ENCODE measurements at places on chromosomes 5 and 9.
A peak's percentile ranks its signal among the peaks of the same experiment; 100 is the strongest.

GRCh38 chr5:42005561-42006153 lies 80.6 kb downstream of the FBXO4 start:
- no peak for DNase-seq

GRCh38 chr9:6068983-6069382 lies 53.6 kb upstream of the RANBP6 start:
- no peak for DNase-seq

DNA sequence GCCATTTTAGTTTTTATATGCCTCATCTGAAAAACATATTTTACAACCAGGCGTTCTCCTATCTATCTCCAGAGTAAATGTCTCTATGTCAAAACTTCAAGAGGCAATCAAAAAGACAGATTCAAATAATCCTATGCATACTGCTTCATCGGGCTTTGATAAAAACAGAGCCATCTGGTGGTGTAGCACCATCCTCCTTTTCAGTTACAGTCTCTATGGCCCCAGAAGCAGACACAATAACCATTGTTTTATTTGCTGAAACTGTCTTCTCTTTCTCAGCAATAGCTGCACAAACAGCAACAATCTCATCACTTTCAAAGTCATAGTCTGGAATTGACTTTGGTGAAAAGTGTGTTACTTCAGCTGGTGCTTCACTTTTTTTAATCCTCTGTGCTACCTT lies 36.3 kb downstream of the PTGER4 start:
- no peak for DNase-seq

- DNase-seq = no peak
Observed at GRCh38 chr9:37923118-37923795, 19.3 kb upstream of the SLC25A51 start.

- no peak for DNase-seq
Observed at GRCh38 chr5:138658676-138659075, 83.5 kb upstream of the HSPA9 start.

DNA sequence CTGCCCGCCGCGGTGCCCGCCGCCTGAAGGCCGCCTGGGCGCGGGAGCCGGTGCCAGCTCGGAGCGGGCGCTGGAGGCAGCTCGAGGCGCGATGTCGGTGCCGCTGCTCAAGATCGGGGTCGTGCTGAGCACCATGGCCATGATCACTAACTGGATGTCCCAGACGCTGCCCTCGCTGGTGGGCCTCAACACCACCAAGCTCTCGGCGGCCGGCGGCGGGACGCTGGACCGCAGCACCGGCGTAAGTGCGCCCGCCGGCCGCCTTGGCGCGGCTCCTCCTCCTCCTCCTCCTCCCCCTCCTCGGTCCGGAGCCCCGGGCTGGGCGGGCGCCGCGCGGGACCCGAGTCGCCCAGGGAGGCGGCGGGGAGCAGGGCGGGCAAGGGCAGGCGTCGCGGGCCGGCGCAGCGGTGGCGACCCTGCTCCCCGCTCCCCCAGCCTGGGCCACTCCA lies 455 bp downstream of the OLFM1 start:
- DNase-seq = no peak

DNA sequence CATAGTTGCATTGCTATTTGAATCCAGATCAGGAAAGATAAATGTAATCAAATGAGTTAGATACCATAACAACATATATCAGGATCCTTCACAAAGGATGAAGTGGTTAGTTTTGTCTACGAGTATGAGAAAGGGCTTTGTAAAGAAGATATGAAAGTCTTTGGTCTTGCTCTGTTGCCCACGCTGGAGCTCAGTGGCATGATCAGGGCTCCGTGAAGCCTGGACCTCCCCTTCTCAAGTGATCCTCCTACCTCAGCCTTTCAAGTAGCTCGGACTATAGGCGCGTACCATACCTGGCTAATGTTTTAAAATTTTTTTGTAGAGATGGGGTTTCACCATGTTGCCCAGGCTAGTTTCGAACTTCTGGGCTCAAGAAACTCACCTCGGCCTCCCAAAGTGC lies 1.8 kb downstream of the SMC5 start:
- DNase-seq = no peak

GRCh38 chr9:136050266-136050700 lies 44.8 kb downstream of the NACC2 start:
- no peak for DNase-seq

DNA sequence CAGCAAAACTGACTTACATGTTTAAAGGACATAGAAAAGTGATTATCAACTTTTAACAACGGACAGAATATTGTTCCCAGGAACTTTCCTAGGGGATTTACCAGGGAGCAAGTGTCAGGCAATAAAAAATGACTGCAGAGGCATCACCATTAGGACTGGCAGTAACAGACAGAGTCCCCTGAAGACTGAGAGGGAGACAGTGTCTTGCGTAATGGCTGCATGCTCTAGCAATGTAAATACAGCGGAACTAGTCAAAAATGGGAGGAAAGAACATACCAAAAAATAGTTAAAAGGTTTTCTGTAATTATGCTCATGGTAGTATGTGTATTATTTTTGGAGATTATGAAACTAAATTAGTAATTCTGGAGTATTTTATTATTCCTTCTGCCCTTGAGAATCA lies 181.8 kb downstream of the CRB2 start:
- DNase-seq = no peak

GRCh38 chr5:50320131-50320749 lies 120.8 kb downstream of the EMB start:
- DNase-seq = no peak

DNA sequence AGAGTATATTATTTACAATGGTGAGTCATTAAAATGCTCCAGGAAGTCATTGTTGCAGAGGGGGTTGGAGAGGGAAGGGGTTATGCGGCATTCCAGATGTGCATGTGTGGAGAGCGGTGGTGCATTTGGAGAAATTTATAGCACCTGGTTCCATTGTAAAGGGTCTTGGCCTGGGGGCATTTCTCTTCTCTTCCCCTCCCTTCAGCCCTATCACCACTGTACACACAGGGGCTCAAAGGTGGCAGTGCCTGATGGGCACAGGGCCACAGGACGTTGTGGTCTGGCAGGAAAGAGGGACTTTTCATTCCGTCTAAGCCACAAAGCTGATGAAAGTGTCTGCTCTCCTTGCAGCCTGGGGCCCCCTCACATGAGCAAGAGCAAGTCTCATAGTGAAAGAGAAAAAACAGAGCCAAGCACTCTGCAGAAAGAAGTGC lies 442.4 kb upstream of the ZNF462 start:
- DNase-seq = no peak

GRCh38 chr5:173583346-173583745 lies 33.1 kb downstream of the BOD1 start:
- no peak for DNase-seq

DNA sequence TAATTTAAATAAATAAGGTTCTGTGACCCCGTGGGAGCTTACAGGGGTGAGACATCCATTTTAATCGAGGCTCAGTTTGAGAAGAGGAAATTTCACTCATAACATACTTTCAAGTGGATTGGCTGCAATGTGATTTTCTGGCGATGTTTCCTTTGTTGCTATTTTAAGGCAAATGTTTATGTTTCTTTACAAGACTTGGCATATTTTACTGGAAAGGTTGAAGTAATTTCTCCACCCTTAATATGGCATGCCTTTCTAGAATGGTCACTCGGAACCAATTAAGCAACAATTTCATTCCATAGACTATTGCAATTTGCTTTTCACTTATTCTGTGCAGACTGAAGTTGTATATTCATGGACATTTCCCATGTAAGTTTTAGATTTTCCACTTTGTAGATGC lies 438.0 kb upstream of the WWC1 start:
- no peak for DNase-seq

DNA sequence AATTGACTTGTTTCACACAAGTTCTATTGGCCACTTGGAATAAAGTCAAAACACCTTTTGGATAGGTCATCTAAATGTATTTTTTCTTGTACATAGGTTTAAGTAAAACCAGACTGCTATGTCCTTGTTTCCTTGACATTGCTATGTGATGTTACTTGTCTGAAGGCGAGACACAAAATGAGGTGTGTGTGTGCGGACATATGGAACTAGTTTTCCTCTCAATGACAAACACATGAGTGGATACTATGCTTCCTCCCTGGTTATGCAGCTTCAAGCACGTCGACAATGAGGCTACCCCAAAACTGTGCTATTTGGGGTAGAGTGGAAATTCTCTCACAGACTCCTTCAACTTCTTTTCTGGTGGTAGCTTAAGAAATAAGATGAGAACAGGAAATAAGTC lies 276.8 kb downstream of the GAS1 start:
- no peak for DNase-seq

- DNase-seq = no peak
Observed at GRCh38 chr9:113568571-113569321, 105.2 kb downstream of the RGS3 start.

DNA sequence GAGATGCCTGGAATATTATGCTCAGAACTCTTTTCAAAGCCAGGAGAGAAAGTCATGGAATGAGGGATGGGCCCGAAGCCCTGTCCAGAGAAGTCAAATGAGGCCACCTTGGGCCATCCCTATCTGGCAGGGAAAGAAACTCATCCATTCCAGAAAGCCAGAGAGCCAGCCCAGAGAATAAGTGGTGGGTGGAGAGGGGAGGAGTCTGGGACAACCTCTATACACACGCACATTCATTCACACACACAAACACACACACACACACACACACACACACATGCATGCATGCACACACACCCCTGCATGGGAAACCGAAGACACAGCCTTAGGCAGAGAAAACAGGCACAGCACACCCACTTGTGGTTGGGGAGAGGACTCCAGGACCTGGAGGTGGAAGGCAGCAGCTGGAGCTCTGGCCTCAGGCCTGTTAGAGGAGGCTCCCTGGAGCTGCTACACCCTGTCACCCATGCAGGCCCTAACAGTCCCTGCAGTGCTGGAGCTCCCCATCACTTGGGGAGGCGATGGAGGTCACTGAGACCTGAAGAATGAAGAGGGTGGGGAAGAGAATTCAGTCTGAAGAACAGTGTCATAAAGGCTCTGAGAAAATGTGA lies 38.0 kb downstream of the TGFBI start:
- DNase-seq = no peak

GRCh38 chr9:88605512-88606362 lies 70.8 kb downstream of the NXNL2 start:
- no peak for DNase-seq

DNA sequence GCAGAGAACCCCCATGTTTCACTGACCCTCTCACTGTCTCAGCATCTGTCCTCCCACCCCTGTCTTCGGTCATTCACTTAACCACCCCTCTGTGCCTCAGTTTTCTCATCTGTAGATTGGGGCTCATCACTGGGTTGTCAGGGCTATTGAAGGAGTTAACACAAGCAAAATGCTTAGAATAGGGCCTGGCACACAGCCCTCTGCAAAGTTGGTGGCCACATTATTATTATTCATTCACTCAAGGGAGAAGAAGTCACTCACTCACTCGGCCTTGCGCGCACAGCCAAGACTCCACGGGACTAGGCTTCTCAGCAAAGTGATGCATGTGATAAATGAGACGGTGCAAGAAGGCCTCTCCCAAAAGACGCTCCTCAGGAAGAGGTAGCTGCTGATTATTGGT lies 8.0 kb downstream of the PDGFRB start:
- no peak for DNase-seq

DNA sequence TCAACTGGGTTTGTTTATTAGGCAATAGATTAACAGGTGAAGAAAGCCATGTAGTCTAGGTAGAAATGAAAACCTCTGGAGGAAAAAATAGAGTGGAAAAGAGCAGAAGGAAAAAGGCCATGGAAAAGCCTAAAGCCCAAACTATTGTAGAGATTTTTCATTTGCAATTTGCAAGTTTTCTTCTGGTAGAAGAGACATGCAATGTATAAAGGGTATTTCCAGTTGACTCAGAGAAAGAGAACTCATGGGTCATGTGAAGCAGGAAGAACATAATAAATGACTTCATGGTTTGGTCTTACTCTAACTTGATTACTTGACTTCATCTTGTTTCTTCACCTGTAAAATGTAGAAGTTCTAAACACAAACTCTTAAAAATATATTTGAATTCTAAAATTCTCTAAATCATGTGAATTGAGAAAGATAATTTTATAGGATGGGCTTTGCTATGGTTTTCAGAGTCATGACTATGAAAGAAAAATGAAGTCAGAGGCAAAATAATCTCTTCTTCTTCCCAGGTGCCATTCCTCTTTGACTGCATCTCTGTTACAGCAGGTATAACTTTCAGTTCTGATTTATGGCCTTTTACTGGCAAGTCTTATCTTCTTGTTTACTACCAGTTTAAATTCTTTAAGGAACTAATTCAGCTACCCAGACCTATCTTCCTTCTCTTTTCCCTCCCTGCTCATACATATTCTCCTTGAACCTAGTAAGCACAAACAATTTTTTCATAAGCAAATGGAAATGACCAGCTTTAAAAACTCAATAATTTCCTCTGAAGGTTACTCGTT lies 47.7 kb upstream of the TMC1 start:
- no peak for DNase-seq

- DNase-seq = no peak
Observed at GRCh38 chr5:58326022-58326421, 133.9 kb downstream of the PLK2 start.

- DNase-seq = no peak
Observed at GRCh38 chr5:151522226-151522625, 68.9 kb downstream of the FAT2 start.

GRCh38 chr5:68381060-68381459 lies 165.5 kb downstream of the PIK3R1 start:
- peak; percentile 1 for DNase-seq

DNA sequence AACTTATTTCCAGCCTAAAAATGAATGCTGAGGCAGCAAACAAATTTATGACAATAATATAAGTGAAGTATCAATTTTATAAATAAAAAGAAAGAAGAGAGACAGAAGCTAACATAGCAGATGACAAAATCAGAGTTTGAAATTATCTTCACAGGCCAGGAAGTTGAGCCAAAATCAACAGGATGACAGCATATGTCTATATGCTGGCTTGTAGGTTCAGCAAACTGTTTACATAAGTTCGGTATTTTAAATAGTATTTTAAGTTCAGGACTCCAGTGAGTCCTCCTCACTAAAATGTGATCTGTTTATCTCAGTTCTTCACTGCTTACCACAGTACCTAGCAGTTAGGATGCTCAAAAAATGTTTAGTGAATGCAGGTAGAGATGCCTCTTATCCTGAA lies 359.6 kb upstream of the SMC2 start:
- DNase-seq = no peak

- no peak for DNase-seq
Observed at GRCh38 chr9:18591261-18591660, 117.3 kb downstream of the ADAMTSL1 start.

GRCh38 chr9:97830884-97831829 lies 21.9 kb upstream of the FOXE1 start:
- no peak for DNase-seq

GRCh38 chr5:38347040-38347763 lies 88.8 kb downstream of the EGFLAM start:
- no peak for DNase-seq

GRCh38 chr5:166431456-166431855 lies 1860.0 kb upstream of the WWC1 start:
- no peak for DNase-seq

- no peak for DNase-seq
Observed at GRCh38 chr9:91784673-91785446, 165.2 kb downstream of the ROR2 start.

GRCh38 chr9:33331377-33331891 lies 41.1 kb downstream of the NFX1 start:
- DNase-seq = no peak
